ENCODE measurements at places on chromosomes 7 and 10.

DNA sequence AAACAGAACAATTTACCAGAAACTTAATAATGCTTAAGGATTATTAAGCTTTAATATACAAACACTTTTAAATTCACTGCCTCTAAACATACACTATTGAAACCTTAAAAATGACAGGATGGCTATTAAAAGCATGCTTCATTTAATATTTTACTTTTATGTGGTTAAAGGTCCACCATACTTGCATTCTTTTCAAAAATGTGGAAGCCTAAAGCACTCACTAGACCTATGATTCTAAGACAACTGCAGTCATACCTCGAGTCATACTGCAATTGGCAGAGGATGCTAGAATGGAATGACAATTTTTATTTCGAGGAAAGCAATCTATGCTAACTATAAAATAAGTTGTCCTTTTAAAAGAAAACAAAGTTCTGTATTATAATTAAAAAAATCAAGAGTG lies 85.3 kb downstream of the PIP4K2A start:
- DNase-seq: no peak

DNA sequence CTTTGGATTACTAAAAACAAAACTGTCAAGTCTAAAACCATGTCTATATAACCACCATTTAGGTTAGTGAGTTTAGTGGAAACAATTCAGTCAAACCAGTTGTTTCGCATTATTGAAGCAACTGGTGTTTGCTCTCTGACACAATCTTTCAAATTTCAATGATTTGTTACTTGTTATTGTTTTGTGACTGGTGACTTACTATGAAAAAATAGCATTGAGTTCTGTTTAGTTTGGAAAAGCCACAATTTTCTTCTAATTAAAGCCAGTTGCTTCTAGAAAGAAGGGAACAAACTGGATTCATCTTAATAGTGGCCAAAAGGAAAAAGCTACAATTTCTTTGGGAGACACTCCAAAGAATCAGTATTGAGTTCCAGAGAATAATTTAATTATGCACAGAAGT lies 30.4 kb downstream of the LAMB4 start:
- DNase-seq: no peak

DNA sequence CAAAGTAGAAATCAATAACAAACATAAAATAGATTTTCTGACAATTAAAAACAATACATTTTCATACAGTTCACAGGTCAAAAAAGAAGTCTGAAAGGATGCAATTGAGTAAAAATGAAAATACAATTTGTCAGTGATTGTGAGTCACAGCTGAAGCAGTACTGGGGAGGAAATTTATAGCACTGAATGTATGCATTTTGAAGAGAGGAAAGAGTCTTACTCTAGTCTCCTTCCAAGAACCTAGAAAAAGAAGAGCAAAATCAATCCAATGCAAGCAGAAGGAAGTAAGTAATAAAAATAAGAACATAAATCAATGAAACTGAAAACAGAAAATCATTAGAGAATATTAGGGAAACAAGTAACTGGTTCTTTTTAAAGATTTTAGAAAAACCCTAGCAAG lies 507.2 kb upstream of the IGFBP3 start:
- DNase-seq: no peak

DNA sequence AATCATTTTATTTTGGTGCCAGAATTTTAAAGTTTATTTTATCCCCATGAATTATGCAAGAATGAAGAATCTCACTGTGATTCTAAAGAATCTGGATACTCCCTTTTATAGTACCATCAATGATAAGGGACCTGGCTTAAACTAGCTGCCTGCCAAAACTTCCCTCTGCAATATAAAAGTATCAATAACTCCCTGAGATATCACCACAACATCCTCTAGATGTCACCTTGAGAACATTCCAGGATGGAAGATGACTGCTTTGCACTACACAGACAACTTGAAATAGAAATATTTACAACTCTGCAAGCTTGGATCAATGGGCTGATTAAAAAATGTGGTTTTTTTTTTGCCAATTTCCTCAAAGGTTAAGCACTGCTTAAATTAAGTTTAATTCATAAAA lies 142.1 kb downstream of the SLC25A13 start:
- no peak for DNase-seq

DNA sequence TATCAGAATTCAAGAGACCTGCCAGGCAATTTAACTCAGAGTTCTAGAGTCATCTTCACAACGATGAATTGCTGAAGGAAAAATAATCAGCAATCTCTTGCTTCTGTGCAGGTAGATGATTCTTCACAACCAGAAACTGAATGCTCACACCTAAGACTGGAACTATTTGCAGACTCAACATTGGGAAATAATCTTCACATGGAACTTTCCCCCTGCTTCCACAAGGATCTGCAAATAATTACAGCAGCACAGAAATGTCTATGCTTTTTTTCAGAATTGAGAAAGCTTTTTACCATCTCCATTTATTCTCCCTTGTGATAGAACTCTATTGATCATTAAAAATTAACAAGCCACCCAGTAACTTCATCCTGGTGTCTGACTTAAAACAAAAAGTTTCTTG lies 282.8 kb downstream of the AHR start:
- DNase-seq: no peak

GRCh38 chr10:11097686-11098085 lies 80.0 kb downstream of the CELF2 start:
- no peak for DNase-seq

DNA sequence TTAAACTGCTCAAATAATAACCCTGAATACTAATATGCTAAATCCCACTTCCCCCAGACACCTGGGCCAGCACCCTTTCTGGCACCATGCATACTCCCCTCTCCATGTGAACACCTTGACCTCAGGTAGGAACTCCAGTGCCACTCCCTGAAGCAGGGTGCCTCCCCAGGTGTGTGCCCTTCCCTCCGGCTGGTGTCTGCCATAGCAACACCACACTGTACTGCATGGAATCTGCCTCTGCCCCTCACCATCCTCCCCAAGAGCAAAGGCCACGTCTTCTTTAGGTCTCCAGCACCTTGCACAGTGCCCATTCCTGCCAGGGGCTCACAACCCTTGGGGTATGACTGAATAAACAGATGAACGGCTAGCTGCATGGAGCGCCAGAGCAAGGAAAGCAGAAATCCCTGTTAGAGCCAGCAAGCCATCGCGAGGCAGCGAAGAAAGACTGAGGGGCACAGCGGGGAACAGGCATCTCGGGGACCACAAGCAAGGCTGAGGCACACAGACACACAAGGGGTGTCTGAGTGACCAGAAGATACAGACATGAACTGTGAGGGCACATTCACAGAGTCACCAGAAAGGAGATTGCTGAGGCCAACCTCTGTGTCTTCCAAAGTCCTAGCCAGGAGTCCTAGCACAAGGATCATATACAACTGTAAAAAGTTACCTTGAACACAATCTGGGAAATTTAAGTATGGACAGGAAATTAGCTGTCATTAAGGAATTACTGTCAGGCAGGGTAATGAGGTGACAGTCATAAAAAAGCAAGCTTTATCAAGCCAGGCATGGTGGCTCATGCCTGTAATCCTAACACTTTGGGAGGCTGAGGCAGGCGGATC lies 25.7 kb downstream of the COBL start:
- DNase-seq: no peak

GRCh38 chr7:50761713-50762112 lies 21.0 kb downstream of the GRB10 start:
- no peak for DNase-seq

GRCh38 chr7:142110638-142111037 lies 880 bp upstream of the MGAM2 start:
- DNase-seq: no peak

DNA sequence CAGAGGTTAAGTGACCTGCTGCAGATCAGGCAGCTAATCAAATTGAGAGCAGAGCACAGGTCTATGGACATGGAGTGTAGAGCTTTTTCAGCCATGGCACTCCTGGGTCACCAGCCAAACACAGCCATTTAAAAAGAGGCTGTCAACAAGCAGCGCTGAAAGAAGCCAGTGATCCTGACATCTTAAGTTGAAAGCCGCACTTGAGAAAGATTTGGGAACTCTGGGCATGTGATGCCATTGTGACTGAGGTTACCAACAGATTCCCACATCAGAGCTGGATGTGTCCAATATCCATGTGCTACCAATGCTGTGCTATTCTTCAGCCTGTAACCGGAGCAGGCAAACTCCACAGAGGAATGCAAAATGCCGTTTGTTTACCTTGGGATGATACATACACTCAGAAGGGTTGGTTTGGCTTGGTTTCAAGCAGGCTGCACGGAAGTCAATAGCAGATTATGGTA lies 56.2 kb upstream of the ABLIM1 start:
- peak; percentile 7 for DNase-seq

- DNase-seq: no peak
Observed at GRCh38 chr10:88979153-88979562, 11.4 kb upstream of the FAS start.

DNA sequence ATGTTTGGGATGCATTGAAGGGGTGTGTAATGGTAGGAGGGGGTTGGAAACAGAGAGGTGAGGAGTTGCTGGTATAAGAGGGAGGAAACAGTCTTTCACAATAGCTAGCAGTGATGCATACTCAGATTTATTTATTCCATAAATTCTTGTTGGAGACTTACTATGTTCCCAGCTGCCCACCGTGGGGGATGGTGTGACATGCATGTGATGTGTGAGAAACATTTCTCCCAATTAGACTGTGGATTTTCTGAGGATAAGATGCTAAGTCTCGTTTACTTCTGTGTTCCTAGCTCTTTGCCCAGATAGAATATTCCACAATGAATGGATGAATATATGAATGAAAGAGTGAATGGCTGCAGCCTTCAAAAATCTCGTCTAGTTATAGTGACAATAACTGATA lies 23.0 kb upstream of the NEUROD6 start:
- no peak for DNase-seq

DNA sequence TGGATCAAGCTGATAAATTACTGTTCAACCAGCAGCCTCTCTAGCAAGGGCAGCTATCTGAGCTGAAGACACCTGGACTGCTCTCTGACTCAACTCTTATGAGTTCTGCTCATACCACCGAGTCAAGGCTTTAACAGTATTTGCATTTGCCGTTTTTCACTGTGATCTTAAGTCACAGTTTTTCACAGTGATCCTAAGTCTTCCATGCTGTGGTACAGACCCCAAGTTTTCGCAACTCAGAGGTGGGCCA lies 31.3 kb downstream of the PIP4K2A start:
- DNase-seq: no peak

- DNase-seq: no peak
Observed at GRCh38 chr7:135375908-135376699, 133.8 kb downstream of the CNOT4 start.

DNA sequence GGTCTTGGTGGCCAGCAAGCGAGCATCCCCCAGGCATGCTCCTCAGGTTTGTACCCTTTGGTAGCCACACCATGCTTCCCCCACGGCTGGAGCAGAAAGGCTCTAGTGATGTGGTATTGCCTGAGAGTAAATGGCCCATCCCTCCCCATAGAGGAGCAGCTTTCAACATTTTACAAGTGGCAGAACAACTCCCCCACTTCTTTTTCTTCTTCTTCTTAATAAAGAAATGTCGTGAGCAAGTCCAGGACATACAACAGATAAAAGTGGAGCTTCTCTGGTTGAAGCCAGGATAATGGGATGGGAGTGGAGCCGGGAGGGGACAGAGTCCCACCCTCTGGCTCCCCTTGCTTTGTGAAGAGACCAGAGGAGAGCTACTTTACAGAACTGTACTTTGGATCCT lies 131.5 kb downstream of the ANLN start:
- no peak for DNase-seq

- DNase-seq: no peak
Observed at GRCh38 chr7:68559518-68559917, 1038.8 kb upstream of the AUTS2 start.

GRCh38 chr7:118836933-118837332 lies 612.4 kb downstream of the ANKRD7 start:
- no peak for DNase-seq

GRCh38 chr7:33558549-33559323 lies 346.6 kb upstream of the BMPER start:
- no peak for DNase-seq
